EH (cell line): ENCODE measurements at places on chromosomes 7 and 10.
A peak's percentile ranks its signal among the peaks of the same experiment; 100 is the strongest.

DNA sequence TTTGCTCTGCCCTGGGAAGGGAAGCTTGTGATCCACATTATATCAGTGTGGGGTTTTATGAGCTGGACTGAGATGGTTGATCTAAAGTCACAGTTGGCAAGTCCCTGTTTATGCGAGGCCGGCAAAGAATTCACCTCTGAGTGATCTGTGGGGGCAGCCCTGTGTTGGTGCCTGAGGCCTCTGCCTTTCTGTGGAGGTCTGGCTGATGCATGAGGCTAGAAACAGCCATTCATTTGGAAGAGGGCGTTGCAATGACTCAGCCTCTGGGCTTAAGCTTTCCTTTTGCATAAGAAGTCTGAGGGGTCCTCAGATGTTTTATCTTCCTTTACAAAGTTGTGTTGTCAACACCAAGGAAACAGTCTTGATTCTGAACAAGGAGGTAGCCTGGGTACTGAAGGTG is 126.9 kb downstream of the MGMT start:
- DNase-seq, result no peak

DNA sequence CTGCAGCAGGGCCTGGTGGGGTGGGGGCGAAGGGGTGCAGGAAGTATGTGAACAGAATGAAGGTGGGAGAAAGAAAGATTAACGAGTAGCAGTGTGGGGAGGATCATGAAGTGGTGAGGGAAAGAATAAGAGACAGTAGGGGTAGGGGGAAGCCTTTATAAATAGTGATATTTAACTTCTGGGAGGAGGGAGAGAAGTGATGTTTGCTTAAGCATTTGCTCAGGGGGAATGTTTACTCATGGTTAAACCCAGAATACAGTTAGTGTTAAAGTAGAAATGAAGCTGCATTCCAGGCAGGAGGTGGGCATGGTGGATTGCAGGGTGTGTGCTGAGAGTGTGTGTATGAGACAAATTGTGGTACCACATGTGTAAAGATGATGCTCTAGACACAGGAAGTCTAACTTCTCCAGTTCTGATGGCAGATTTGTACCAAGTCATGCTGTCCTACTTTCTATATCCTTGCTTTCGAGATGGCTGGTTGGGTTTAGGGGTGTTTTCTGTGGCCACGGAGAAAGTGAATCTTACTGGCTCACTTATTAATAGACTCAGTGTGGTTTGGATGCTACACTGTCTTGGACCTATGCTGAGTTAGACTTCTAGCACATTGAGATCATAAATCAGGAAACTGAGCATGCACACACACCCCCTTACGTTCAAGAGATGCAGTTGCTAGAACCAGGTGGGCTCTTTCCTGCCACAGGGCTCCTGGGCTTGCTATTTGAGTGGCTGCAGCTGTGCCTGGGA is 10.6 kb upstream of the DNMBP start:
- DNase-seq, result no peak

DNA sequence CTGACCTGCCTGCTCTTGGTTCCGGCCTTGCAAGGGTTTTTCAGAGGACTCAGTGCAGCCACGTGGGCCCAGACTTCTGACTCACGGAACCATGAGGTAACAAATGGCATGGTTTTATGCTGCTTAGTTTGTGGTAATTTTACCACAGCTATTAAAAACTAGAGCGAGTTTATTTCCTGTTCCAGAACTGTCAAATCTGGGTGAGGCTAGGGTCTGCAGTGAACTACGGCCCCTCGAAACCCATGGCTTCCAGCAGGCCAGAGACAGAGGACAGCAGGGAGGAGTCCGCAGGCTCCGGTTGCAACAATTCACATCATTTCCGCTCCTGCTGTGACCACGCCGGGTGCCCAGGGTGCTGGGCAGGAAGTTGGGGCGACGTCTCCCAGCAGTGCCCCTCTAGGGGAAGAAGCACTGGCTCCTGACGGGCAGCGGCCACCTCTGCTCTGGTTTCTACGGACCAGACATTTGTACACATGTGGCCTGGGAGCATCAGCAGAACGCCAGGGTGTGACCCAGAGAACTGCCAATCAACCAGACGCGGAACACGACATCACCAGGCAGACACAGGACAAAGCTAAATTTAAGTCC is 74.8 kb downstream of the ADARB2 start:
- DNase-seq, result no peak

- no peak for DNase-seq
These were observed 149.2 kb downstream of the PDE1C start for GRCh38 chr7:31921047-31921446.

- no peak for DNase-seq
These were observed 489.5 kb downstream of the GATA3 start for GRCh38 chr10:8544057-8544380.

DNA sequence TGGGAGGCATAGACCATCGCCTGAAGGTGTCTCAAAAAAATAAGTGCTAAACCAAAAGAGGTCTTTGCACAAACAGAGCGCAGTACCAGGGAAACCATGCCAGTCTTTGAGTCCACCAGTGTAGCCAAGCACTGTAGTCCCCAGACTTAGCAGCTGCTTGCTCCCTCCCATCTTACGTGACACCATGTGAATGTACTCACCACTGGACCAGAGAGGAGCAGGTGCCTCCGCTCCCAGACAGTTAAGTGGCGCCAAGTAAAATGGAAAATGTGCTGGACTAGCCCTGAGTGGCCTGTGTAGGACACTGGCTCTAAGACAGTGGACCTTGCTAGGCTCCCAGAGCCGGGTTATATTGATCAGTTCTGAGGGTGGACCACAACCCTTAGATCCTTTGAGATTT is 47.7 kb upstream of the PLEKHA1 start:
- DNase-seq, result no peak

- DNase-seq, result peak; percentile 32
These were observed 35.6 kb downstream of the ANKMY2 start for GRCh38 chr7:16609842-16610450.

GRCh38 chr7:29454899-29455451 is 108.7 kb upstream of the PRR15 start:
- no peak for DNase-seq

DNA sequence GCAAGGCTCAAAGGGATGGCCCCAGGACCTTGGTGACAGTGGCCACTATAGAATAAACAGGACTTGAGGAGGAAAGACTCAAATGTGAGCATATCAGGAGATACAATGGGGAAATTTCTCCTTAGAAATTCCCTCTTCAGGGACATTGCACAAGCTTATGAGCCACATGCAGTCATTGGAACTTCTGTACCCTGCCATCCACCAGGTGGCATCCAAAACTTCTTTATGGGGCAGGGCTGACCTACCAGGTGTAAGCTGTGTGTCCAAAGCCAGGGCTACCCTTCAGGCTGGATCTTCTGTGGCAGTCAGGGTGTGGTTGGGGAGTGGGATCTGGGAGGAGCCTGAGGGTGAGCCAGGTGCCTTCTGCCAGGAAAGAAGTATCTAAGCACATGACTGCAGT is 36.6 kb upstream of the LRRC18 start:
- DNase-seq, result peak; percentile 34
